ENCODE measurements at places on chromosomes 7 and 10.

DNA sequence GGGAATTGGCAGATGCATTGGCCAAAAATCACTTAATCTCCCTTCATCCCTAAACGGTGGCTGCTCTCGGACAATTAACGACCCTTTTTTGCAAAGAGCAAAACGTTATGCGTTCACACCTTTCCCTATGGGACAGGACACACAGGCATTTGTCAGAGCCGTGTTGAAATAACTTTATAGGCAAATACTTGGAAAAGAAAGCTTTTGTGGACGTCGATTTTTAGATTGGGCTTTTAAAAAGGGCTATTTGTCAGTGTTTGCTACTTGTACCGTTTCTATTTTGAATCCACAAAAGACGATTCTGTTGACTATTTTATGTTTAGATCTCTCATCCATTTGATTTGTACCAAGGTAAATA is 245.6 kb downstream of the SLC25A13 start:
- no peak for DNase-seq

DNA sequence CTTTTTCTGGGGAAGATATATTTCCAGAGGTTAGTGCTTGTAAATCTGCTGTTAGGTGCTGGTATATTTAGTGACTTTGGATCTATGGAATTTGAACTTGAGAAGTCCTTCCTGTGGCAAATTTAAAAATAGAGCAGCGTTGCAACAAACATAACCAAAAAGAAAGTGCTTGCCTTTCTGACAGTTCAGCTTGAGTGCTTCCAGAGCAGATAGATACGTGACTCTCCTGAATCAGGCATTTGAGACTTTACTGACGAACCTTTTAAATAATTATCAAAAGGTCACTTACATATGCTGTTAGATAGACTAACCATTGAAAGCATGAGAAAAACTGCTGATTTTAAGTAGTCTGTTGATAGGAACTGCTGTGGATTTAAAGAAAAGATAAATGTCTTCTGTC is 387.5 kb upstream of the LRRTM3 start:
- no peak for DNase-seq

- DNase-seq, result peak; percentile 16
Measured at GRCh38 chr7:150901160-150902035, 49.1 kb downstream of the AOC1 start.

DNA sequence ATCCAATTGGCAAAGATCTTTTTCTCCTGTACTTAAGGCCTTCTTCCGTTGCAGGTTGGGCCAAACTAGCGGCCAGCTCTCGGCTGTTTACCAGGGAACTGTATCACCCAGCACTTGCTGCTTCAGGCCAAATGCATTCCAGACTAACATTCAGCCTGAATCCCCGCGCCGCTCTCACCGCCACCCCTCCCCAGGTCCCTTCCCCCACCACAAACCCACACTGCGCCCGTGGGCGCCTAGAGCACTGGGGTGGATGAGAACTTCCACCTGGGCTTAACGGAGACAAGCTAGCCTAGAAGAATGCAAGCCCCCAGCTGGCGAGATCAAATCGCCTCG is 676 bp downstream of the TCAF1 start:
- peak; percentile 44 for DNase-seq

GRCh38 chr10:70592186-70592735 is 10.3 kb downstream of the PRF1 start:
- DNase-seq, result no peak

- no peak for DNase-seq
Measured at GRCh38 chr10:120392245-120392644, 64.8 kb upstream of the PLPP4 start.

- DNase-seq, result no peak
Measured at GRCh38 chr10:119305860-119306513, 98.6 kb downstream of the GRK5 start.

GRCh38 chr7:102828286-102828685 is 79.5 kb downstream of the FAM185A start:
- no peak for DNase-seq

DNA sequence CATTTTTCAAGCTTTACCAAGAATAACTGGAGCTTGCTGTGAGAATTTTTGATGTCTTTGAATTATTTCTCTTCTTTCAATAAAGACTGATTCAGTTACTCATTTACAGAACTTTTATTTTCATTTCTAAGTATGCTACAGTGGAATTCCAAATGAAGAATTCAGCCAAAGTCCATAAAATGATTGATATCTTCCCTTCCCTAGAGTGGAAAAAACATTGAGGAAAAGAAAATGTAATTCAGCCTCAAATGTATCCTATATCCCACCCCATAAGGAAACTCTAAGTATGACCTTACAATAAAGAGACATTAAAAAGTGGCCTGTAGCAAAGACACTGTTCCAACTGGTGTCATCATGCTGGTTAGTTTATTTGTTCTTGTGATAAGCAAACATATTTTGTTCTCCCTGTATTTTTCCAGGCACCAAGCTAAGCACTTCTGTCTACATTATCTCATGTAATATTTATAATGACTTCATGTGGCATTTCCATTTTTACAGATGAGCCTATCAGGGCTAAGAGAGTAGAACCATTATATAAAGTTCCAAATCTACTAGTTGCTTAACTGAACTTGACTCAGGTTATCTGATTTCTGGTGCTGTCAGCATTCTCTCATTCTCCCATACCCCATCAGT is 450.4 kb downstream of the NEBL start:
- DNase-seq, result no peak

- no peak for DNase-seq
Measured at GRCh38 chr10:102268375-102268888, 23.1 kb downstream of the GBF1 start.

- DNase-seq, result no peak
Measured at GRCh38 chr7:119984247-119984646, 288.7 kb upstream of the KCND2 start.

DNA sequence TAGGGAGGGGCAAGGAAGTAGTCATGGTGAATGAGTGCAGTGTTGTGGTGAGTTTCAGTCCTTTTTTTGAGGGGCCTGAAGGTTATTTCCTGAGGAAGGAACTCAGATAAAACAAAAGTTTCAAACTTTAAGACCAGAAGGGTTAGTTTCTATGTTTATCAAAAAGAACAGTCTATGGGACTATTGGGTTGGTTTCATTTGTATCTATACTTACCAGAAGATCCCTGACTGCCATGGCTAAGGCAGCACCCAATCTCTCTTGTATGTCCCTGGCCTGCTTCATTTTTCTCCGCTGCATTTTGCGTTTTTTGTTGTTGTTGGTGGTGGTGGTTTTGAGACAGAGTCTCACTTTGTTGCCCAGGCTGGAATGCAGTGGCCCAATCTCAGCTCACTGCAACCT is 19.3 kb upstream of the GAD2 start:
- no peak for DNase-seq

DNA sequence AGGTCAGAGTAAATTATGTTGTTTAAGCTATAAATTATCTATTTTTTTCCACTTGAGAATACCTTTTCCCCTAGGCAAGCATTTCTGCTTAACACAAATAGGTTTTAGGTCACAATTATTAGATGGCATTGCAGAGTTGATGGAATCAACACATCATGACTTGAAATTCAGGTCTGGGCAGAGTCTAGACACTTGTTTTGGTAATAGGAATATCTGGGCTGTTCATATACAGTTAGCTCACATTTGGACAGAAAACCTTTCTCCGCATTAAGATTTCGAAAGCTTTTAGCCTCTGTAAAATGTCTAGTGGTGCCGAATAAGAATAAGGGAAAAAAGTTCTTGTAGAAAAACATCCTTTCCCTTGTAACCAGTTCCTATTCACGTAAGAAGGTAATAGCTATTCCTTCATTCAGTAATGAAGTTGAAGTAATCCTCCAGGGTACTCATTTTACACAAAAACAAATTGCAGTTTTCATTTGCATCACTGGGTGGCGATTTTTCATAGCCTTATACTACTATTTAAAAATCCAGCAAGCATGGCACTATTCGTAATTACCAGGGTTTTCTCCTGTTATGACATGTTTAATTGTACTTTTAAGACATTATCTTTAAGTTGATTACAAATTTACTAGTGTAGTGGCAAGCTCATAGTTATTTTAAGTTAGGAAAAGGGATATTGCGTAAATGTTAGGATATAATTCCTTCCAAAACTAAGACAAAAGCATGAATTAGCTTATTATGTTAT is 37.0 kb downstream of the RPA3 start:
- no peak for DNase-seq
